ENCODE measurements at places on chromosomes 2 and 18.

GRCh38 chr2:6449343-6449742 is 416.4 kb downstream of the CMPK2 start:
- no peak overlapping the region for H3K27ac ChIP-seq
- H3K27me3 ChIP-seq: no peaks in the 10 kb centered on the region

DNA sequence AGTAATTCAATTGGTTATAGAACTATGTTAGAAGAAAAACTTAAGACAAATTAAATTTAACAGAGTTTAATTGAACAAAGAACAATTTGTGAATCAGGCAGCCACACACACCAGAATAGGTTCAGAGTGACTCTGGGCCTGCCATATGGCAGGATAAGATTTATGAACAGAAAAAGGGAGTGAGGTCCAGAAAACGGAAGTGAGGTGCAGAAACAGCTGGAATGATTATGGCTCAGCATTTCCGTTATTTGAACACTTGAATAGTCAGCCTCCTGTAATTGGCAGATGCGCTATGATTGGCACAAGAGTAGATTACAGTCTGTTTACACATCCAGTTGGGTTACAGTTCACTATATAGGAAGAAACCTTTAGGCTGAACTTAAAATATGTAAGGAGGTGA is 99.0 kb downstream of the MBD2 start:
- H3K27me3 ChIP-seq: no peaks in the 10 kb centered on the region
- no peak overlapping the region for H3K27ac ChIP-seq
- no peaks in the 10 kb centered on the region for H3K36me3 ChIP-seq

DNA sequence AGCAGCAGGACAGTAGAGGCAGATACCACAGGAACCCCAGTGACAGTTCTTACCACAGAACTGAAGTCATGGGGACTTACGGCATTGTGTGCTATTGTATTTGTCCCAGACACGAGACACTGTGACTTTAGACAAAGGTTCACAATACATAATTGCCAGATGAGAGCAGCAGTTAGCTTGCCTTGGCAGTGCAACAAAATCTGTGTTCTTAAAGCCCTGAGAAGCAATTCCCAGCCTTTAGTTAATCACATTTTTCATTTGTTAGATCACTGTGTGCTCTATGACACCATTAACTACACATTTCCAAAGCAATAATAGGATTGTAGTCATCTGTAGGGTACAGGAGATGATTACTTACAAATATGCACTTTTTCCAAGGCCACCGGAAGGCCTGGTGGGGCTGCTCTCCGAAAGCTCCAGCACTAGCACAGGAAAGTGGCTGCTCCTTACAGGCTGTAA is 97.5 kb upstream of the LDLRAD4 start:
- no peak overlapping the region for H3K27ac ChIP-seq
- H3K36me3 ChIP-seq: peaks cover 16% of the 10 kb centered on the region
- H3K27me3 ChIP-seq: no peaks in the 10 kb centered on the region

DNA sequence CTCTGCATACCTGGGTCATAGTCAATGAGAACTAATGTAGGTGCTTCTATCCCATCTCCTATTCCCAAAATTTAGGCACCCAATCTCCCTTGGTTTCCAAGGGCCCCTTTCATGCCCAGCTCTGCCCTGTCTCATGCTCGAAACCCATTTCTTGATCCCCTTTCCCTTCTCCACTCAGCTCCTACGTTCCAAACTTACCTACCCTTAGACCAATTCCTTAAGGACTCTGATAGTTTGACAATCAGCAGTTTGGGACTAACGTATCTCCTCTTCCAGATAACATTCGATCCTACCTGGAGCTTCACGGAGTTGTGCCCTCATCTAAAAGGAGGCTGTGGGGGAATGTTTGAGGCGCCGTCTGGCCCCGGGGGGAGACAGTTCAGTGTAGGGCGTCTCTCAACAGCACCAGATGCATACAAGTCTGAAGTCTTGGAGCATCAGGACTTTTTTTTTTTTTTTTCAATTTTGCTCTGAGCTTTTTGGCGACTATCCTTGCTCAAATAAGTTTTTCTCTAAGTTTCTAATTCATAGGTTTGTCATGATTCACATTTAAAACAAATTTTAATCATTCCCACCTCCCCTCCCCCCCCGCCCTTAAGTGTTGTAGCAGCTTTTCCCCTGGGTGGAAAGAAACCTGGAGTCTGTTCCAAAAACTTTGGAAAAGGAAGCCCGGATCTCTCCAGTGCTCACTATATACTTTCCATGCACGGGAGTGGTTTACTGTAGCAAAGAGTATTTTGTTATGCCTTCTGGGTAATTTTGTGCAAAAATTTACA is 141.2 kb upstream of the LGALSL start:
- no peaks in the 10 kb centered on the region for H3K27me3 ChIP-seq
- no peak for DNase-seq
- no peaks in the 10 kb centered on the region for H3K36me3 ChIP-seq
- peaks cover 3% of the 10 kb centered on the region for H3K4me1 ChIP-seq

DNA sequence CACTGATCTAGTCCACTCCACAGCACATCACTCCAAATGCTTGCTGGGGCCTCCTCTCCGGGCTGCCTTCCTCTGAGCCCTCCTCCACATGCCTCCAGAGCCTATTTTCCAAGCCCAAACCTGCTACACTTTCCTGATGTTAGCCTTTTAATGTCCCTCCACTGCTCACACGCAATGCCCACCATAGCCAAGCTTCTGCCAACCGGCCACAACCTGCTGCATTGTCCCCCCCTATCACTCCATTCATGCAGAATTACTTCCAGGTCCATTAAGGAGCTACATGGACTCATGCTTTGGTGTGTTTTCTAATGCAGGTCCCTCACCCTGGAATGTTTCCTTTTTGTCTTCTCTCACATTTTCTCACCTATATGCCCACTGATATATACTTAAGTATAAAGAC is 129.3 kb downstream of the MARCHF4 start:
- DNase-seq: no peak
- no peaks in the 10 kb centered on the region for H3K36me3 ChIP-seq
- H3K4me3 ChIP-seq: no peak overlapping the region
- H3K27me3 ChIP-seq: peaks cover 5% of the 10 kb centered on the region
- H3K4me1 ChIP-seq: no peaks in the 10 kb centered on the region

DNA sequence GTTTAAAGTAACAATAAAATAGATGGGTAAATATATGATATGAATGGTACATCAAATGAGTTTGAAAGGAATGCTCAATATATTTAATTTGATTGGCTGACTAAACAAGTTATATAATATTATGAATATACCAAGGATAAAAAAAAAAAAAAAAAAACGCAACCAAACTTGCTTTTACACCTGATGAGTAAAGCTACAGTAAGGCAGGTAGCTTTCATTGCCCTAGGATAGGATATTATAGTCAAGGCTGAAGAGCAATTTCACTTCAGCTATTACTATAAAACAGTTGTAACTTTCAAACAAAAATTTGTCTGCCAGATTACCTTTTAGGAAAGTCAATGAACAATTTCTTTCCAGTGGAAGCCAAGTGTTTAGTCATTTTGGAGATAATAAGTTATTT is 56.8 kb upstream of the PEX13 start:
- H3K4me1 ChIP-seq: peaks cover 8% of the 10 kb centered on the region
- peaks cover 5% of the 10 kb centered on the region for H3K36me3 ChIP-seq
- H3K27me3 ChIP-seq: no peaks in the 10 kb centered on the region

GRCh38 chr18:657311-658000 is at the start of gene TYMS:
Gene TYMS, plus strand, starts transcription at chr18:657653. Its CDS starts 90 bp downstream, at chr18:657743.
- H3K27ac ChIP-seq: no peak within 1 kb of the TSS
- H3K4me3 ChIP-seq: peak within 1 kb of the TSS; percentile 70
- no peaks in the 10 kb centered on the region for H3K4me1 ChIP-seq
- H3K27me3 ChIP-seq: peaks cover 13% of the 10 kb centered on the region

DNA sequence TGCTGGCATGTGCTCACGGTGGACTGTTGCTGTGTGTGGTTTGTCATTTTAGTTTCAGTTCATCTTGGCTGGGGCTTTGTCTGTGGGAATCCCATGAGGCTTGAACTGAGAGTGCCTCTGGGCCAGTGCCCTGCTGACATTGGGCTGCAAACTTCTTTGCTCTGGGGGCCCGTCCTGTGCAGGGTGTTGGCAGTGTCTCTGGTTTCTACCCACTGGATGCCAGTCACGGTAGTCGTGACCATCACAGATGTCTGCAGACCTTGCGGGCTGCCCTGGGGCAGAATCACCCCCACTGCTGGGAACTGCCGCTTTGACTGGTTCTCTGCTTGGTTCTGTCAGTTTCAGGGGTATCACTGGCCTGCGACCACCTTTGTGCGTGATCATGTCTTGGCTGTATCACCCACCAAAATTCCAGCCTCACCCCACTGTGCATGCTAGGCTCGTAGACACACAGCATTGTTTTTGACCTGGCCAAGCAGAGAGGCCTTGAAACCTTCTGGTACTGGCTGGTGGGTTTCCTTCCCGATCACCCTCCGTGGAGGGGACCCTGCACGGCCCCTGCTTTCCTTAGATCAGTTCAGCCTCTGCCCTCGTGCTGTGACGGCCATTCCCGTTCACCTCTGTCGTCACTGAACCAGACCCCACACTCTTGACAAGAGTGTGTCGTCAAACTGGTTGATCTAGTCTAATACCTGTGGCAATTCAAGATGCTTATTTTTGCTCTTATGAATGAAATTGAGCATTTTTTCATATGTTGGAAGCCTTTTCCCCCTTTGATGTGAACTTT is 57.6 kb downstream of the KCNG2 start:
- H3K4me1 ChIP-seq: peaks cover 12% of the 10 kb centered on the region
- H3K36me3 ChIP-seq: no peaks in the 10 kb centered on the region
- peak overlapping the region; percentile 72 for H3K4me3 ChIP-seq
- H3K27ac ChIP-seq: peak overlapping the region; percentile 3

DNA sequence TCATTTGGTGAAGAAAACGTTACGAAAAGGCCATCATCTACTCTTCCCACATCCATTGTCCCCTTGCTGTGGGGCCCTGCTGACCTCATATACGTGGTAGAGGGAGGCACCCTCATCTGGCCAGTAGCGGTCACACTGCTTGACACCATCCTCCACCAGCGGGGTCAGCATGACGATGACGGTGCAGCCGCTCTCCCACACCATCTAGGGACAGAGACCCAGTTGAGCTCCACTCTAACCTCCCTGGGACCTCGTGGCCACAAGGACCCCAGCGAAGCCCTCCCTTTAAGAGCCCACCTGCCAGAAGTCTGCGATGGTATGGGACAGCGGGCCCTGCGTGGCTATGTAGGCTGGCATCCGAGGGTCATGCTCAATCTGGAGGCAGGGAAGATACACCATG is 13.1 kb downstream of the PTPRN start:
- H3K36me3 ChIP-seq: no peaks in the 10 kb centered on the region
- no peak for DNase-seq
- peaks cover 10% of the 10 kb centered on the region for H3K4me1 ChIP-seq
- peaks cover 3% of the 10 kb centered on the region for H3K27me3 ChIP-seq

DNA sequence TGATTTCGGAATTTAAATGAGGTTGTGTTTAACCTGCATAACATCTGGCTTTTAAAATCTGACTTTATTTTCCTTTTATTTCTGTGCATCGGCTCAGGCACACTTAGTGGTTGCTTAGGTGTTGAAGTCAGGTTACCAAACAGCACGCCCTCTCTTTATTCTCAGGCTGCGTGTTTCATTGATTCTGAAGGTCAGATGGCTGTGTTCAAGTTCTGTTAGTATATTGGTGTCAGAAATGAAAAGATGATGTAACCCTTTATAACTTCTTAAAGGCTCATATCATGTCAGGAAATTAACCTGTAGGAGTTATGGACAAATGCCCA is 246.5 kb downstream of the LDLRAD4 start:
- H3K27ac ChIP-seq: peak overlapping the region; percentile 90
- peaks cover 14% of the 10 kb centered on the region for H3K36me3 ChIP-seq
- no peaks in the 10 kb centered on the region for H3K27me3 ChIP-seq
- H3K4me1 ChIP-seq: peaks cover 23% of the 10 kb centered on the region
- no peak for DNase-seq

DNA sequence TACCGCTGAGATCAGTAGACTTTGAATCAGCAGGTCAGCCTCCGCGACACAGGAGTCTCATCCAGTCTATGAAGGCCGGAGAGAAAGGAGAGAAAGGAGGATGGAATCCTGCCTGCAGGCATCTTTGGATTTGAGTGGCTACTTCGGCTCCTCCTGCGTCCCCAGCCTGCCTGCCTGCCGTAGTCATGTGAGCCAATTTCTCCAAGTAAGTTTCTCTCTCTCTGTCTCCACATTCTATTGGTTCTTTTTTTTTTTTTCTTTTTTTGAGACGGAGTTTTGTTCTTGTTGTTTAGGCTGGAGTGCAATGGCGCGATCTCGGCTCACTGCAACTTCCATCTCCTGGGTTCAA is 16.7 kb downstream of the PDCD1 start:
- H3K36me3 ChIP-seq: no peaks in the 10 kb centered on the region
- DNase-seq: no peak
- H3K4me1 ChIP-seq: peaks cover 20% of the 10 kb centered on the region
- no peak overlapping the region for H3K4me3 ChIP-seq
- H3K27ac ChIP-seq: peak overlapping the region; percentile 77

- no peaks in the 10 kb centered on the region for H3K36me3 ChIP-seq
- no peak overlapping the region for H3K4me3 ChIP-seq
- H3K4me1 ChIP-seq: no peaks in the 10 kb centered on the region
- H3K27ac ChIP-seq: no peak overlapping the region
- DNase-seq: no peak
Observed at GRCh38 chr2:106876699-106877098, 9.3 kb downstream of the ST6GAL2 start.

GRCh38 chr2:21067125-21067524 is 23.3 kb upstream of the APOB start:
- H3K36me3 ChIP-seq: no peaks in the 10 kb centered on the region
- H3K4me3 ChIP-seq: no peak overlapping the region
- no peaks in the 10 kb centered on the region for H3K27me3 ChIP-seq

DNA sequence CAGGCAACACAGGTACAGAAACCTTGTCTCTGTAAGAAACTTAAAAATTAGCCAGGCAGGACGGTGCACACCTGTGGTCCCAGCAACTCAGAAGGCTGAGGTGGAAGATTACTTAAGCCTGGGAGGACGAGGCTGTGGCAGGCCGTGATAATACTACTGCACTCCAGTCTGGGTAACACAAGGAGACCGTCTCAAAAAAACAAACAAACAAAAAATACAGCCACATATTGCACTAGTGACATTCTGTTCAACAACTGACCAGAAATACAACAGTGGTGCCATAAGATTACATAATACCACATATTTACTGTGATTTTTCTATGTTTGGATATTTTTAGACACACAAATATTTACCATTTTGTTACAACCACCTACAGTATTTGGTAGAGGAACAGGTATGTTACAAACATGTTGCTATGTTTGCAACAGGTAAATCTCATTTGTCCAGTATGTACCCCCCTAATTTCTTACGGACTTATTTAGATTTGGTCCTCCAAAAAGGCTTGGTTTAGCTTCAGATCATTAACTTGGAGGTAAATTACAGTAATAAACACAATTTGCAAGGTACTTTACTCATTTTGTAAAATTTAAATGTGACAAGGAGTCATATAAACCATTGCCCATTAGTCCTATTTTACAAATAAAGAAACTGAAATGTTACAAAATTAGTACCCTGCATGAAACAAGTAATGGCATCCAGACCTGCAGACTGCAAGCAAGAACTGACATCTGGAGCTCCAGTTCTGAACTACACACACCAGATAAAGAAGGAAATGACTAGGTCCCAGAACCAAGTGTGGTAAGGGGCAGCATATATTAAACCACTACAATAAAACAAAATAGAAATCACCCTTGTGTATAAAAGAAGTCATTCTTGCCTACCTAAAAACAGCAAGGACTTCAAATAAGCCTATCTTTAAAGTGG is 36.8 kb downstream of the TRIP12 start:
- H3K4me3 ChIP-seq: no peak overlapping the region
- H3K27me3 ChIP-seq: no peaks in the 10 kb centered on the region
- DNase-seq: no peak

All from memory B cell (primary cell).